ACHN (cell line): ENCODE measurements at places on chromosomes 13 and 19.

- DNase-seq, result no peak
Observed at GRCh38 chr13:37529751-37530385, 68.7 kb downstream of the POSTN start.

GRCh38 chr13:40340368-40341095, 325.9 kb downstream of the FOXO1 start:
- DNase-seq, result no peak

- no peak for DNase-seq
Observed at GRCh38 chr13:102710261-102710679, 15.4 kb upstream of the METTL21C start.

- no peak for DNase-seq
Observed at GRCh38 chr13:46154136-46154801, 27.7 kb downstream of the LCP1 start.

- DNase-seq, result no peak
Observed at GRCh38 chr19:56840451-56841192, at the start of the genes PEG3 and ZIM2. TSS of gene PEG3 (minus strand) at chr19:56840726. CDS start at chr19:56824655, 16,071 bp downstream. TSS of gene ZIM2 (minus strand) at chr19:56840726. CDS start at chr19:56824277, 16,449 bp downstream.

DNA sequence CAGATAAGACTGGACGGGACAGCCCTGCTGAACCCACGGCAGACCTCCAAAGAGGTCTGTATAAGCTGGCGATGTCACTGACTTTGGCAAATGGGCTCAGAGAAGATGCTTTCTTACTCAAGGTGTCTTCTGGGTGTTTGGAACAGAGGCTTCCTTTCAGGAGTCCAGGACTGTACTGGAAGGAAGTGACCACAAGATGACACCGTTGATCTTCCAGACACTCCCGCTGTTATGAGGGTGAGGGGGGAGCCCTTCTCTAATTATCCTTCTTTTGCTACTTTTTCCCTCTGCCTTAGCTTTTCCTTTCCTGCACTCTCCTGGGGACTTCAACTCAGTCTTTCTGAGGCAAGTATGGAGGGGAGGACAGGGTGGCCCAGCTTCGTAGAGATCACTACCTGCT, 65.2 kb upstream of the ZNF599 start:
- no peak for DNase-seq

DNA sequence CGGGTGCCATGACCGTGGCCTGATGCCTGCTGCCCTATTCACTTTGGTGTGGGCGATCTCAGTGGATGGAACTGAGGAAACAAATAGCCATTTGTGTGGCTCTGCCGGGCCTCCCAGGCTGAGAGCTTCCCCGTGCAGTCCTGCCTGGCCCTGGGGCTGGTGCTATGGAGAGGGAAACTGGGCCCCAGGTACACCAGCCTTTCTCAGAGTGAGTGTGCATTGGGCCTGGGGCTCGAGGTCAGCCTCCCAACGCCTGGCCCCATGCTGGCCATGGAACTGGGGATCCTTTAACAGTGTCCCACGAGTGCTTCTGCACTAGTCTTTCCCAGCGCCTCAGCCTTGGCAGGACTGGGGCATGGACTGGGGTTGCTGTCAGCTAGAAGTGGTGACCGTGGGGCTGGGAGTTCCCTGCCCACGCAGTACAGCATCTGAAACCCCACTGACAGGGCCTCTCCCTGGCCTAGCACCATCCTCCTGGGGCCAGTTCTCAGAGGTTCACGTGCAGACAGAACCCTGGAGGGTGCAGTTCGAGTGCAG, 10.5 kb downstream of the PLEKHF1 start:
- no peak for DNase-seq

DNA sequence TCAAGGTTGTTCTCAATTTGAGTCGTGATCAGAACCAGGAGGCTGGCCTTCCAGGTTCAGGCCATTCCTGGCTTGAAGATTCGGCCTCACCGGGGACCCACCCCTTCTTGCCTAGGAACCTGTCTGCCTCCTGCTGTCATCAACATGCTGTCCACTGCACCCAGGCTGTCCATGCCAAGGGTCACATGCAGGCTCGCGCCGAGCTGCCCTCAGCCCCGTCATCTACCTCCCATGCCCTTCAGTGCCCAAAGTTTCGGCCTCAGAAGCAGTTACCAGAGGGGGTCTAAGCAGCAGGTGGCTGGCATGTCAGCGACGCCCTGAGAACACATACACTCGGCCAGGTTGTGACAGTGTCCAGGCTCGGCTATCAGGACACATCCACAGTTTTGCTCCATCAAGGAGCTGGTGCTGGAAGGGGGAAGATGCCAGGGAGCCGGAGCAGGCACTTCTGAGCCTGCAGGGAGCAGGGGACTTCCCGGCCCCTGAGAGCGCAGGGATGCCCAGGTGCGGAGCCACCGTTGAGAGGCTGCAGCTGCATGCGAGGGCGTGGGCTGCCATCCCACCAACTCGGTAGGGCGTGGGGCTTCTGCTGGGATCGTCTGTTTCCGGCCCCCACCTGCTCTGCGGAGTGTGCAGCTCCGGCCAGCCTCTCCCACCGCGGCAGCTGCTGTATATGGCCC, 590.9 kb upstream of the SLITRK5 start:
- no peak for DNase-seq

GRCh38 chr19:3788996-3789778, 3.0 kb upstream of the MATK start:
- no peak for DNase-seq

- DNase-seq, result no peak
Observed at GRCh38 chr13:25241007-25241406, 46.3 kb downstream of the MTMR6 start.

DNA sequence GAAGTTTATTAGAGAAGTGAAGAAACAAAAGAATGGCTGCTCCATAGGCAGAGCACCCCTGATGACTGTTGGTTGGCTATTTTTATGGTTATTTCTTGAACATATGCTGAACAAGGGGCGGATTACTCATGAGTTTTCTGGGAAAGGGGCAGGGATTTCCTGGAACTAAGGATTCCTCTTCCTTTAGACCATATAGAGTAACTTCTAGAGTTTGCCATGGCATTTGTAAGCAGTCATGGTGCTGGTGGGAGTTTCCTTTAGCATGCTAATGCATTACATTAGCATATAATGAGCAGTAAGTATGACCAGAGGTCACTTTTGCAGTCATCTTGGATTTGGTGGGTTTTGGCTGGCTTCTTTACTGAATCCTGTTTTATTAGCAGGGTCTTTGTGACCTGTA, 38.7 kb upstream of the PCDH8 start:
- DNase-seq, result no peak

GRCh38 chr13:110010404-110011138, 224.2 kb upstream of the IRS2 start:
- DNase-seq, result peak; percentile 24

GRCh38 chr19:49677231-49677900, at the start of gene PRMT1:
TSS of gene PRMT1 (plus strand) at chr19:49677271. CDS start at chr19:49677281, 10 bp downstream.
- DNase-seq, result peak; percentile 44

DNA sequence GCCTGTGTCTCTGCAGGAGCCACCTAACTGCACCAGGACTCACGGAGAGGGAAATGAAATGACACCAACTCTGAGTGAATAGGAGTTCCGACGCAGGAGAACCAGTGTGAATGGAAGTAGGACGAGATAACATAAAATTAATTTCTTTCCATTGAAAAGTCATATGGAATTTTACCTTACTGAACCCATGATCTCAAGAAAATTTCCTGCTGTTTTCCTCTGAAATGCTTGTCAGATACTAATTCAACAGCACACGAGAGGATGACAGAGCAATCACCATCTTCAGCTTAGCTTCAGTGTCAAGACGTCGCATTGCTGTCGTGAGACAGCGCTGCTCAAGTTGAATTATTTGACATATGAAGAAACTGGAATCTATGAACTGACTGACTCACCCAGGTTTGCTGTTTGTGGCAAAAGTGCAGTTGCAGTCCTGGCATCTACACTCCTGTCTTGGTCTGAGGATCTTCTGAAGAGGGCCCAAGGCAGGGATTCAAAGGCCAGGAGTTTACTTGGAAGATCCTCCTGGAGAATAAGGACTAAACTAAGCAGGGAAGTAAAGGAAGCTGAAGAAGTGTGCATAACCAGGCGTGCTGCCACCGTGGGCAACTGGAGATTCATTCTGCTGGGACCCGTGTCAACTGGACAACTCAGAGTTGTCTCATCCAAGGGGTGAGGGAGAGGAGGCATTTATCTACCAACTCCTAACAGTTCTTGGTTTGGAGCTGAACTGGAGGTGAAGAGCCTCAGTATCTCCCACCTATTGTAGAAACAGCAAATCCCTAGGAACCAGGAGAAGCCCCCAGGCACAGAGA, 214.4 kb upstream of the IRS2 start:
- DNase-seq, result no peak

- DNase-seq, result peak; percentile 43
Observed at GRCh38 chr13:77565635-77566034, 30.1 kb downstream of the SCEL start.

DNA sequence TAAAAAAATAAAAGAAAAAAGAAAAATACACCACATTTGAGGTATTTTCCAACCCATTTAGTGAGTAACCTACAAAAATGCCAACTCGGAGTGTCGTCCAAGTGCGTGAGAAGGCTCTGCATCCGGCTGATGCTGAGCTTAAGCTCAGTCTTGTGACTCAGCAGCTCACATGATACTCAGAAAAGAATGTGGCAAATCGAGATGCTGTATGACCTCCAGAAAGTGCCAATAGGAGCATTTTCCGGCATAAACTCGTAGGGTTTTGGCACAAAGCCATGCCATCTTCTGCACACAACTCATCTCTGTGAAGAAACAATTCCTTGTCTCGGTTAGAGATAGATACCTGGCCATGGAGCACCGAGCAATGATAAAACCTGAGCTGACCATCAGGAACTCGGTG, 58.5 kb downstream of the TRPM4 start:
- DNase-seq, result peak; percentile 23

DNA sequence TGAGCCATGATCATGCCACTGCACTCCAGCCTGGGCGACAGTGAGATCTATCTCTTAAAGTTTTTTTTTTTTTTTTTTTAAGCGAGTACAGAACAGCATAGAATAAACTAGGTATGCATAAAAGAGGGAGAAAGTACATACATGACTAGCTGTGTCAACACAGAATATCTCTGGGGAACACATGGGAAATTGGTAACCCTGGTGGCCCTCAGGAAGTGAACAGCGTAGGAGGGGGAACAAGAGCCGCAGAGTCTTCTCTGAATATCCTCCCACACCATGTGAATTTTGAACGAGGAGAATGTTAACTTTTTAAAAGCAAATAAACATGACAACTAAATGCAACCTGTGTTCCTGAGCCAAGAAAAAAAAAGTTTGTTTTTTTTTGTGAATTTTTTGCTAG, 15.2 kb downstream of the PHLDB3 start:
- DNase-seq, result no peak

DNA sequence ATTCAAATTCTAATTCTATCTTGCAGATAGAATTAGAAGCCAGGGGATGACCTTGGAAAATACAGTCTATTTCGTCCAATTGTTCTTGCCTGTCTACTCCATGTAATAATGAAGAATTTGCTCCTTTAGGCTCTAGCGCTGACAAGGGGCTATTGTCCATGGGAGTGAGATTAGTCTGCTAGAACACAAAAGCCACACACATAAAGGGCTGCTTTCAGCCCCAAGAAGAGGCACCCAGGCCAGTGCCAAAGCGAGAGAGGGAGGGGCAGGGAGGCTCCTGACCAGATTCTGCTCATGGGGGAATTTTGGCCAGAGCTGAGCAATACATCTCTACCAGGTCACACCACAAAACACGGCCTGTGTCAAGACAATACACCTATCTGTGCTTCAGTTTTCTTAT, 1306.9 kb downstream of the UQCRFS1 start:
- no peak for DNase-seq

DNA sequence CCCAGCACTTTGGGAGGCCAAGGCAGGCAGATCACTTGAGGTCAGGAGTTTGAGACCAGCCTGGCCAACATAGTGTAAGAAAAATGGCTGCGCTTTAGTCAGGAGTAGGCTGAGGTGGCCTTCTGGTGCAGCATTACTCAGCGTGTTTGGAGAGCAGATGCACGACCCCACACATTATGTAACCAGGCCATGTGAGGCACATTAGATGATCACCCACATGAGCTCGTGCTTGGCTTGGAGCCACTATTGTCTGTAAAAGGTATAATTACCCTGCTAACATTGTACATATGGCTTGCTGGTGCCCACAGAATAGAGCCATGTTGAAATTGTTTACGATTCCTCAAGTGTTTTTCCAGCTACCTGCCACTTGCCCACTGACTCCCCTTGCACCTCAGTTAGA, 24.0 kb upstream of the SCEL start:
- DNase-seq, result no peak

DNA sequence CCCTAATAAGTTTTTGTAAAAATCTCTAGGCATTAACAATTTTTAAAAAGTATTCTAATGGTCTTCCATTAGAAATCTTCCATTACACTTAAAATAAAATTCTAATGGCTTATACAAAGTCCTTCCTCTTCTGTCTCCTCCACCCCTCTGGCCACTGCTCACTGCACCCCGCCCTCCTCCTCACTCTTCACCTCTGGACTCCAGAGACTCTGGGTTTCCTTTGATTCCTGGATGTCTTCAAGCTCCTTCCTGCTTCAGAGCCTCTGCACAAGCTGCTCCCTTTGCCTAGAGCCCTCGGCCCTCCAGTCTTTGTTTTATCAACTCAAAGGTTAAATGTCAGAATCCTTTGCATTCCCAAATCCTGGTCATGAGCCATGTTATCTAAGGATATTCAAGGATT, 20.8 kb downstream of the TNFSF14 start:
- no peak for DNase-seq

DNA sequence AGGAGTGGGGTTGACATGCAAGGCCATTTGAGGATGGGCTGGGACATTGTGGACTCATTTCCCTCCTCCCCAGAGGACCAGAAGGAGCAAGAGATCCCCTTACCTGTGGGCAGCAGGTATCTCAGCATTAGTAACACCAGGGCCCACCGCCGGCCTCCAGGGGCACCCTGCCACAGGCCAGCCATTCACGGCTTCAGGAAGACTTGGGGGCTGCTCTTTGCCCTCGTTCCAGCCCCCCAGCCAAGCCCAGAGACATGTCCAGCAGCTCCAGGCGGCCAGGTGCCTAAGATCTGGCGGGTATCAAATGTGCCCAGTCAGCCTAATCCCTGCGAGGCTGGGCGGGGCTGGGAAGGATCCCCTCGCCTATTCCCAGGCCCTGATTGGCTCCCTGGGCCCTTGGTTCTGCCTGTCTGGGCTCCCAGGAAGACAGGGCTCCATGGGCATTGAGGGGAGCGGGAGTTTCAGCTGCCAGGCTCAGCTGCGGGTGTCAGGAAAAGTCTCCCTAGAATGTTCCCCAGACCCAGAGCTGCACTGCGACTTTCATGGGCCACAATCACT, 21.3 kb upstream of the OR1M1 start:
- no peak for DNase-seq

DNA sequence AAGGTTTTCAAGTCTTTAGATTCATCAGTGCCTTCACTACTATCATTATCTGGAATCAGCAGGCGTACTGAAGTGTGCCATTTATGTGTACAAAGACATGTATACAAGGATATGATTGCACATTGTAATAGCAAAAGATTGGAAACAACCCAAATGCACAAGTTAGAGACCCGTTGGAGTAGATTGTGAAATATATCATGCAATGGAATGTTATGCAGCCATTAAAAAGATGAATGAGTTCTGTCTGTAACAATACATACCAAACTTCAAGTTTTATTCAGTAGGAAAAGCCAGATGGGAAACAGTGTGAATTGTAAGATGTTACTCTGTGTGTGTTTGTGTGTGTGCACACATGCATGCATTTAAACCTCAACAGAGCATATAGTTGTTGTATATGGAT, 97.9 kb downstream of the DGKH start:
- no peak for DNase-seq

GRCh38 chr13:27825072-27825471, 32.8 kb downstream of the GSX1 start:
- no peak for DNase-seq

- DNase-seq, result peak; percentile 45
Observed at GRCh38 chr13:66618702-66619101, 611.4 kb downstream of the PCDH9 start.

- peak; percentile 34 for DNase-seq
Observed at GRCh38 chr19:4580021-4580901, 20.8 kb upstream of the SEMA6B start.
